NCI-H1930 (cell line): ENCODE measurements at places on chromosomes 12 and 14.

GRCh38 chr12:116525418-116526001 lies 33.7 kb upstream of the MAP1LC3B2 start:
- no peak for DNase-seq

GRCh38 chr12:108337235-108338223 lies 1.6 kb downstream of the CMKLR1 start:
- no peak for DNase-seq

GRCh38 chr14:104201063-104201462 lies 62.7 kb downstream of the KIF26A start:
- no peak for DNase-seq

DNA sequence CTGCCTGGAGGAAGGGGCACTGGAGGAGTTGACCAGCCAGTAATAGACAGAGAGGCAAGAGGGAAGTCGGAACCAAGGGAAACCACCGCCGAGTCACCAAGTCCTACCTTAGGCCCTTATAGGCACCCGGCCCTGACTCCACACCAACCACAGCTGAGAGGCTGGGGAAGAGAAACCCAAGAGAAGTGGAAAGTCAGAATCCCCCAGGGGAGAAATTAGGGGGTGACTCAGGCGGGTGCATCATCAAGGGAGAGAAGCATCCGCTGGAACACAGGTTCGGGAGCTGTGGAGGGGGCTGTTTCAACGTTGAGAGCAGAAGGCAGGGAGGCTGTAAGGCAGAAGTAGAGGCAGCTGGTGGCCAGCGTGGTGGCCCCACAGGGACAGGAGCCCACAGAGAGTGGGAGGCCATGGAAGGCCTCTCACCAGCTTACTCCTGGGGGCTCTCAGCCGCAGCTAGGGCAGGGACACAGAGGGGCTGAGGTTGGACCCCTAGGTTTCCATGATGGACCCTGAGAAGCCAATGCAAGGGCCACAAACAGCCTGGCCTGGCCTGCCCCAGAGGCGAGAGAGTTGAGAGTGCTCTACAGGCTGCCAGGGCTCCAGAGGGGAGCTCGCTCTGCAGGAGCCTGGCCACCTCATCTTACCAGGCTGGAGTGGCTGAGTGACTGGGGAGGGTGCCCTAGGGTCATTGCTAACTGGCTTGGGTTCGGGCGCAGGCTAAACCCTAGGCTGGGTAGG lies 1.4 kb upstream of the TRMT61A start:
- DNase-seq = no peak
